ENCODE measurements at places on chromosomes 7 and 10.

DNA sequence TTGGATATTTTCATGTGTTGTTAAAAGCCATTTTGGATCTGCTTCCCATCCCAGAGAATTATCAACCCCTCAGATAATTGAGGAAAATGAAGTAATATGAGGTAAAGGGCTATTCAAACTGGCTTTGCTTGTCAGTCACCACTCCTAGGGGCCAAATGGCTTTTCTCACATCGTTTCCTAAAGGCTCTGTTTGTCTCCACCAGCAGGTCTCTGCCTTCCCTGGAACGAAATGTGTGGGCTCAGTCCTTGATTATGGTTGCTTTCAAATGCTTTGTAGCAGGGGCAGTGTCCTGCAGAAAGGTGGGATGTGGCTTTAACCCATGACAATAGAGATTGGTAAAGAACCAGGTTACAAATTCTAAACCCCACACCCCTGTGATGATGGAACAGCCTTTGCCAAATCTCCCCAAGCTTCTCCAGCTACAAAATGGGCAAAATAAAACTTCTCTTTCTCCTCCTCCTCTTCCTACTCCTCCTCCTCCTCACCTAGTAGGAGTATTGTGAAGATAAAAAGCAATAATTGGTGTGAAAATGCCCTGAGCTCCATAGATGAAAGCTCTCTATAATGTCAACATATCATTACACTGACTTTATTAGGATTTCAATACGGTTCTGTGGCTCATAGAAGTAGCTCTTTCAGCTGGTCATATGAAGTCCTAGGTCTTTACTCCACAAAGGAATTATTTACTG lies 127.6 kb downstream of the CHN2 start:
- no peak for DNase-seq

- DNase-seq, result no peak
Measured at GRCh38 chr7:152180587-152180986, 155.1 kb downstream of the GALNT11 start.

- no peak for DNase-seq
Measured at GRCh38 chr7:18437101-18437500, 58.4 kb upstream of the HDAC9 start.

- no peak for DNase-seq
Measured at GRCh38 chr10:126491476-126491875, 103.2 kb upstream of the ADAM12 start.

GRCh38 chr7:149778696-149779501 lies 5.5 kb upstream of the ZNF467 start:
- DNase-seq, result no peak

GRCh38 chr10:89706011-89706410 lies 4.6 kb downstream of the KIF20B start:
- no peak for DNase-seq

GRCh38 chr7:27171637-27172314 lies 2.3 kb downstream of the HOXA10 start:
- DNase-seq, result no peak

DNA sequence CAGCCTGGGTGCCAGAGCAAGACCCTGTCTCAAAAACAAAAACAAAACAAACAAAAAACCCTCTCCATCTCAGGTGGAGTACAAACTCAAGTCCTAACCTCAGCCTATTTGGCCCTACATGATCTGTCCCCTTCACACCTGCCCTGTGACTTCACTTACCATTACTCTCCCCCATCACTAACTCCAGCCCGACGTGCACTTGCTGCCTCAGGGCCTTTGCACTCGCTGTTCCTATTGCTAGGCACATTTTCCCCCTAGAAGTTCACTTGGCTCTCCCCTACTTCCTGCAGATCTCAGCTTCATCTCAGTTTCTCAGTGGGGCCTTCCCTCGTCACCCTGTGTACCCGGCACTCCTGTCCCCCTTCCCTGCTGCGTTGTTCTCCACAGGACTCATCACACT lies 8.5 kb upstream of the LRMDA start:
- DNase-seq, result no peak

- DNase-seq, result peak; percentile 29
Measured at GRCh38 chr10:118958984-118959925, 70.3 kb upstream of the NANOS1 start.

DNA sequence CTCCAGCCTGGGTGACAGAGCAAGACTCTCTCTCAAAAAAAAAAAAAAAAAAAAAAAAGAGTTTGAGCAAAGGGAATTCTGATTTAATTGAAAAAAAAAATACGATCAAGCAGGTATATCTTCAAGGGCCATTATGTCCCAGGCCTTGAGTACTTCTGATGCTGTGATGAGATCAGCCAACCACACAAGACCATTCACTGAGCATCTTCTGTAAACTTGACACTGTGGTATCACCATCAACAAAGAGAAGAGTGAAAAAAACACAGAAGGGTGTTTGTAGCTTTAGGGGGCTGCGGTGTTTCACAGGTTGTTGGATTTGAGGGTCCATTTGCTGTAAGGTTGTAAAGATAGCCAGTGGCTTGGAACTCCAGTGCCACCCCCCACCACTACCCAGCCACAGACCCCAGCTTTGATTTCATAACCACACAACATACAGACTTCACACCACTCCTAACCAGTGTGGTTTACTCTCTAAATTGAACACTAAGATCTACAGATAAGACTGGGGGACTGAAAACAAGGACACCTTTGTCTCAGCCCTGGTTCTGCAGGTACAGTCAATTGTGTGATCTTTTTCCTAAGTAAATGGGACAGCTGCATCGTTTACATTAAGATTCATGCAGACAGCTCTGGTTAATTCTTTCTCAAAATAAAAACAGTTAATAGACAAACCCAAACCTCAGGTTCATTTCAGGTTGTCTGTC lies 66.4 kb downstream of the CDC123 start:
- no peak for DNase-seq

DNA sequence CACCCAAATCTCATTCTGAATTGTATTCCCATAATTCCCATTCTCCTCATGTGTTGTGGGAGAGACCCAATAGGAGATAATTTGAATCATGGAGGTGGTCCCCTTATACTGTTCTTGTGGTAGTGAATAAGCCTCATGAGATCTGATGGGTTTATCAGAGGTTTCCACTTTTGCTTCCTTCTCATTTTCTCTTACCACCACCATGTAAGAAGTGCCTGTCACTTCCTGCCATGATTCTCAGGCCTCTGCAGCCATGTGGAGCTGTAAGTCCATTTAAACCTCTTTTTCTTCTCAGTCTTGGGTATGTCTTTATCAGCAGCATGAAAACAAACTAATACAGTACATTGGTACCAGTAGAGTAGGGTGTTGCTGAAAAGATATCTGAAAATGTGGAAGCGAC lies 98.2 kb upstream of the ASAH2 start:
- DNase-seq, result no peak

DNA sequence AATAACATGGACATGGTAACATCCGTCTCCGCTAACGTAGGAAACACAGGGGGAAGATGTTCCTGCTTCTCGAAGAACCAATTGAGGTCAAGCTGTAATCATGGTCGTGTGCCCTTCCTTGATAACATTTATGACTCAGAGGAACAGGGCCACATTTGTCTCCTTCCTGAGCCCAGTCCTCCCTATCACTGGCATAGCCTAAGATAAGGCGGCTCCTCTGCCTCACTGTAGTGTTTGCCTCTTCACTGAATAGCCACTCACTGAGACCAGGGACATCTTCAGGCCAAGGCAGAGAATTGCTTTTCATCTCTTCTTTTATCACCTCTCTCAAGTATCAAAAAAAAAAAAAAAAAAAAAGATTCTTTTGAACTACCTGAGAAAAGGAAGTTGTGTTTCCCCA lies 5.4 kb upstream of the GRM8 start:
- no peak for DNase-seq

GRCh38 chr7:13834328-13834761 lies 155.1 kb downstream of the ETV1 start:
- no peak for DNase-seq

DNA sequence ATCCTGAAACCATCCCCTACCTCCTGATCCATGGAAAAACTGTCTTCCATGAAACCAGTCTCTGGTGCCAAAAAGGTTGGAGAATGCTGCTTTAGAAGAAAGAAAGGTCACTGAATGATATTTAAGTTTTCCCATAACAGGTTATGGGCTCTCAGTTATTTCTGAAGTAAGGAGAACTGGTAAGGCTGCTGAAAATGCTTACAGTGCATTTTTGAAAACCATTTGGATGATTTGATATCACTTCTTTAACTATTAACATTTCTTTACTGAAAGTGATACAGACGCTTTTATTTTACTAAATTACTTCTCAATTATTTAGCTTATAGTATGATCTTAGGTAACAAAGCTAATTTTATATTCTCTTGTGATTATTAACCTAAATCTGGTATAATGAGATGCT lies 1094.4 kb upstream of the C7orf33 start:
- no peak for DNase-seq

- no peak for DNase-seq
Measured at GRCh38 chr10:24569330-24569796, 154.3 kb downstream of the ARHGAP21 start.

GRCh38 chr7:156402255-156402654 lies 238.3 kb upstream of the RNF32 start:
- no peak for DNase-seq

- no peak for DNase-seq
Measured at GRCh38 chr10:10475812-10476211, 541.9 kb upstream of the CELF2 start.

DNA sequence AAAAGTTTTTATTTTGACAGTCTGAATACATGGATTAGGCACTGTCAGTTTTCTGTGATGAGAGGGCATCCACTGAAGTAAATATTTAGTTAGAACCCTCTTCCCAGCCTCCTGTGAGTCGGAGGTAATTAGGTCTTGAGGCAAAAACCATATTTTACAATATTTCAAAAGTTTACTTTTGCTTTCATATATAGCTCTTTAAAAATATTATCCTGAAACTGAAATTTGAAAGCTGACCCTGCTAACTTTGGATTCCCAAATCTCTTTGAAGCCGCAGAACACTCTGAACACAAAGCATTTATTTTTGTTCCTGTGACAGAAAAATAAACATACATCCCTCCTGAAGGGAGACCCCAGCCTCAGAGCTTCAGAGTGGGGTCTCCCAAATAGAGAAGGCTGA lies 317.4 kb downstream of the KIF20B start:
- no peak for DNase-seq

GRCh38 chr7:155338632-155339320 lies 41.1 kb downstream of the INSIG1 start:
- DNase-seq, result no peak

DNA sequence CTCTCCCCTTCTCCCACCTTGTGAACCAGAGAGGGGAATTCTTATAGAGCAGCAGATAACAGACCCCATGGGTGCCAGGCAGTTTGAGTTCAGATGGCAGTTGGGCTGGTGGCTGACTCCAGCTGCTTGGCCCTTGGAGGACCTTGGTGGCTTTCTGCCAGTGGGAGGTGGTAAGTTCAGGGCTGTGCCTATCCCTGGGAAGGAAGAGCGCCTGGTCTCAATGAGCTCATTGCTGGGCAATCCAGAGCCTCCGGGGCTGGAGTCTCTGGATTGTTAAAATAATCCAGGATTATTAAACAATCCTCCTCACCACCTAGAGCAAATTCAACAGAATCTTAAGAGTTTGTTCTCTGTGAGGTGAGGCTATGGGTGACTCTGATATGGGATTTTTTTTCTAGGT lies 105.2 kb downstream of the FANK1 start:
- no peak for DNase-seq

DNA sequence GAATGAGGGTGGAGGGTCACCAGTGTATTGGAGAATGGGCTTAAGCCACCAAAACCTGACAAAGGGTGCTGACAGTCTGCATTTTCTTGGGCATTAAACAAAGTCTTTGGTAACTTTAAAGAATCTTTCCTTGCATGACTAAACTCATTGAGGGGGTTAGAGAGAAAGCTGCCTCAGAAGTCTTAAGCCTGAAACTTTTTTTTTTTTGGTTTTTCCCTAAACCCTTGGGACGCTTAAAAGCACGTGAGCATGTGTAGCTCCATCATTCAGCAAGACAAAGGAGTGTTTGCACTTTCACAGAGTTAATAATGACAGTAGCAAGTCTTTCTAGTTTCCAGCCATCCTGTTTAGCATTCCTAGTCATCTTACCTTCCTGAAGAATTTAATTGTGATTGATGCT lies 110.7 kb downstream of the LRMDA start:
- DNase-seq, result no peak

- no peak for DNase-seq
Measured at GRCh38 chr10:97703398-97704067, 10.0 kb upstream of the MARVELD1 start.

GRCh38 chr10:70675496-70676161 lies 3.3 kb downstream of the ADAMTS14 start:
- no peak for DNase-seq

DNA sequence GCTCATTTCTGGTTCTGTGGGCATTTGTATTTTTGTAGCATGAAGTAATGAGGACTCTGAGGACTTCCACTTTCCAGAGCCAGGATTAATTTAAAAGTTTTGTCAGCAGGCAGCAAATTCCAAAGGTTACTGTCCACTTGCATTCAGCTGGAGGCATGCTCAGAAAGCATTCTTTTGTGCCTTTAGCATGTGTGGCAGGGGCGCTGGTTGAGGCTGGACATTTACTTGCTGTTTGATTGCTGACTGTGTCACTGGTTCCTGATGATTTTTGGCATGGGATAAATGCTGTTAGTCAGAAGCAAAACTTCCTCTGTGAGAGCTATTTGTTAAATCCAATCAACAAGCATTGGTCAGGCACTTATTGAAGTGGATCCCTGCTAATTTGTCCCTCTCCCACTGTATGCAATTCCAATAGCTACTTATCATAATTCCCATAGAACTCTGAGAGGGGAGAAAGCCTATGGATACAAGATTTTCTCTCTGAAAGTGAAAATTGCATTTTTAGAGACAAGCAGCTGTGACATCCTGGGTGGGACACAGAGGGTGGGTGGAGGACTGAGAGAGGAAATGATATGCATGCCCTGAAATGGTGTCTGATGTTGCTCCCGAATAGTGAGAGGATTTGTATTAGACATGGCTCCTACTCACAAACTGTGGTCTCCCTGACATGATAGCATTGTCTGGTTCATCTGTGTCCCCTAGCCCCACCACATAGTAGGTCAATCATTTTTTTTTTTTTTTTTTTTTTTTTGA lies 161.2 kb upstream of the WDR11 start:
- DNase-seq, result no peak

DNA sequence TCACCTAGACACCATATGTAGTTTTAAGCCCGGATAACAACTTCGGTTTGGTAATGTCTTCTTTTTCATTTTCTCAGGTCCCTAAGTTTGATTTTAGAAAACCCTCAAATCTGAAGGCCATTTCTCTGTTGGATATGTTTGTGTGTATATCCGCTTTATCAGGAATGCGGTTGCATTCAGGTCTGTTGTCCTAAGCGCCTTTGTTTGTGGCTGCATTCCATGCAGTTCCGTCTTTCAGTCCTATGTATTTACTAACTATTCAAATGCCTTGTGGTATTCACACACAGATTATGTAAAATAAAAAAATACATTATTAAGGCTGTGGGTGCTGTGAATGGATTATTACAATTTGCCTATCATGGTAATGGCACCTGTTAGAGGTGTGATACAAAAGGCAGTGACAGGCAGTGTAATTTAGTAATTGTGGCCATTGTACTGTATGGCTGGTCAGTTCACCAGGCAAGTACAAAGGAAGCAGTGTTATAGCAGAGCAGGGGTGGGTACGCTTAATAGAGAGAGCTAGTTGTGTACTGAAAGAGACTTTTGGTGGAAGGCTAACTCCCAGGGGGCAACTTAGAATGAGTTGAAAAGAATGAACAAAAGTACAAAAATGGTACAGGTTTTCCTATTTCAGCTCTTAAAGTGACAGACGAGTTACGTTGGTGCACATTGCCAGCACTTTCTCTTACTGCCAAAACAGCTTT lies 136.4 kb downstream of the VTI1A start:
- DNase-seq, result no peak

- no peak for DNase-seq
Measured at GRCh38 chr7:104306793-104307192, 21.6 kb upstream of the LHFPL3 start.

GRCh38 chr7:140325600-140325999 lies 72.7 kb downstream of the SLC37A3 start:
- DNase-seq, result no peak
